Activated CD4-positive, alpha-beta T cell treated with anti-CD3 and anti-CD28 coated beads, Interleukin-2, amount 10 ng/mL, durations not matched to agents 7 days and 5 days (primary cell): ENCODE measurements at places on chromosomes 5 and 9. TPM values are rescaled to one million over a fixed set of nuclear protein-coding genes. Genes with fewer than 3 reads are reported as not detected.
A peak's percentile ranks its signal among the peaks of the same experiment; 100 is the strongest.

- H3K27ac ChIP-seq, result no peak overlapping the region
- no peaks in the 10 kb centered on the region for H3K36me3 ChIP-seq
- H3K4me3 ChIP-seq, result no peak overlapping the region
- peaks cover 23% of the 10 kb centered on the region for H3K27me3 ChIP-seq
- no peaks in the 10 kb centered on the region for H3K4me1 ChIP-seq
- no peak for DNase-seq
Measured at GRCh38 chr5:74660140-74660539, 19.6 kb upstream of the ENC1 start.

- no peaks in the 10 kb centered on the region for H3K27me3 ChIP-seq
- H3K27ac ChIP-seq, result peak overlapping the region; percentile 100
- H3K4me3 ChIP-seq, result peak overlapping the region; percentile 86
- H3K4me1 ChIP-seq, result peaks cover 26% of the 10 kb centered on the region
Measured at GRCh38 chr9:6758498-6759184, 868 bp downstream of the KDM4C start.

GRCh38 chr5:28165096-28165495, 1126.7 kb upstream of the CDH9 start:
- H3K27me3 ChIP-seq, result no peaks in the 10 kb centered on the region
- H3K27ac ChIP-seq, result no peak overlapping the region
- no peak for DNase-seq
- no peak overlapping the region for H3K4me3 ChIP-seq
- H3K4me1 ChIP-seq, result no peaks in the 10 kb centered on the region

GRCh38 chr5:159156426-159157238, 52.7 kb downstream of the RNF145 start:
- H3K4me1 ChIP-seq, result peaks cover 27% of the 10 kb centered on the region
- peak; percentile 58 for DNase-seq
- H3K27me3 ChIP-seq, result no peaks in the 10 kb centered on the region
- H3K4me3 ChIP-seq, result no peak overlapping the region
- peak overlapping the region; percentile 68 for H3K27ac ChIP-seq

GRCh38 chr9:20569525-20569924, 52.8 kb downstream of the MLLT3 start:
- no peaks in the 10 kb centered on the region for H3K27me3 ChIP-seq
- no peak for DNase-seq
- no peak overlapping the region for H3K4me3 ChIP-seq
- H3K4me1 ChIP-seq, result peaks cover 50% of the 10 kb centered on the region

TAF1L gene
- total RNA-seq, result not detected

TGFBI gene
- 0.27 TPM for total RNA-seq
